Naive thymus-derived CD8-positive, alpha-beta T cell (primary cell): ENCODE measurements at places on chromosomes 13 and 19.

DNA sequence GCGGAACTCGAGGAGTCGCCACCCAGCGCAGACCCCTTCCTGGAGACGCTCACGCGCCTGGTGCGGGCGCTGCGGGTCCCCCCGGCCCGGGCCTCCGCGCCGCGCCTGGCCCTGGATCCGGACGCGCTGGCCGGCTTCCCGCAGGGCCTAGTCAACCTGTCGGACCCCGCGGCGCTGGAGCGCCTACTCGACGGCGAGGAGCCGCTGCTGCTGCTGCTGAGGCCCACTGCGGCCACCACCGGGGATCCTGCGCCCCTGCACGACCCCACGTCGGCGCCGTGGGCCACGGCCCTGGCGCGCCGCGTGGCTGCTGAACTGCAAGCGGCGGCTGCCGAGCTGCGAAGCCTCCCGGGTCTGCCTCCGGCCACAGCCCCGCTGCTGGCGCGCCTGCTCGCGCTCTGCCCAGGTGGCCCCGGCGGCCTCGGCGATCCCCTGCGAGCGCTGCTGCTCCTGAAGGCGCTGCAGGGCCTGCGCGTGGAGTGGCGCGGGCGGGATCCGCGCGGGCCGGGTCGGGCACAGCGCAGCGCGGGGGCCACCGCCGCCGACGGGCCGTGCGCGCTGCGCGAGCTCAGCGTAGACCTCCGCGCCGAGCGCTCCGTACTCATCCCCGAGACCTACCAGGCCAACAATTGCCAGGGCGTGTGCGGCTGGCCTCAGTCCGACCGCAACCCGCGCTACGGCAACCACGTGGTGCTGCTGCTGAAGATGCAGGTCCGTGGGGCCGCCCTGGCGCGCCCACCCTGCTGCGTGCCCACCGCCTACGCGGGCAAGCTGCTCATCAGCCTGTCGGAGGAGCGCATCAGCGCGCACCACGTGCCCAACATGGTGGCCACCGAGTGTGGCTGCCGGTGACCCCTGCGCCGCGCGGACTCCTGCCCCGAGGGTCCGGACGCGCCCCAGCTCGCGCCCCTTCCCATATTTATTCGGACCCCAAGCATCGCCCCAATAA, 2.3 kb downstream of the AMH start:
- no peak for DNase-seq

DNA sequence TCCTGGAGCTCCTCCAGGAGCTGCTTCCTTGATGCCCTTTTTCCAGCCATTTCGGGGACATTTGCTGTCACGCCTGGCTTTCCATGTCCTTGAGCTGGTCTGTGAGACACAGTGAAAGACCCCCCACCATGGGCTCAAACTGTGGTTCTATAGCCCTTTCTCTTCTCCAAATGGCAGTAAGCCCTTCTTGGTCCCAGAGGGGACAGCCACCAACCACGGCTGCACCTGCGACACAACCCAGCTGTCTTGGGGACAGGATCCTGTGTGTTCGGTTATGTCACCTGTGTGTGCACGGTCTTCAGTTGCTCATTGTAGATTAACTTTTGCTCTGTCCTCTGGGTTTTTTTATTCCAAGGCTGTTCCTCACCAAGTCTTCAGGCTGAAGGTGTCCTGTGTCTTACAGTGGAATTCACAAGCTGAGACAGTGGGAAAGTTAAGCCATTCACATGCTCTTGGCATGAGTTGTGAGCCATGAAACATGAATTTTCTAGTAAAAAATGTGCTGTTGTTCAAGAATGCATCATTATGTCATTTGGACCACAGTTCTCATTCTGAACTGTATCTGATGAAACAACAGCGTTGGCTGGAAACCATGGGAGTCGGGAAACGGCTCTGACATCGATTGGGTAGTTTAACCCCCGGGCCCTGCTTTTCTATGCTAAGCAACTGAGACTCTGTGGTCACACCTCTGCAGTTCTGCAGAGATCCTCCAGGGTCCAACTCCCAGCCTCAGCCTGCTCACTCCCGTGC, 129.5 kb upstream of the MCF2L start:
- no peak for DNase-seq

- peak; percentile 67 for DNase-seq
These were observed 29.4 kb downstream of the SPC24 start for GRCh38 chr19:11125994-11126685.

- no peak for DNase-seq
These were observed 1697.9 kb downstream of the PCDH9 start for GRCh38 chr13:65532231-65532630.

DNA sequence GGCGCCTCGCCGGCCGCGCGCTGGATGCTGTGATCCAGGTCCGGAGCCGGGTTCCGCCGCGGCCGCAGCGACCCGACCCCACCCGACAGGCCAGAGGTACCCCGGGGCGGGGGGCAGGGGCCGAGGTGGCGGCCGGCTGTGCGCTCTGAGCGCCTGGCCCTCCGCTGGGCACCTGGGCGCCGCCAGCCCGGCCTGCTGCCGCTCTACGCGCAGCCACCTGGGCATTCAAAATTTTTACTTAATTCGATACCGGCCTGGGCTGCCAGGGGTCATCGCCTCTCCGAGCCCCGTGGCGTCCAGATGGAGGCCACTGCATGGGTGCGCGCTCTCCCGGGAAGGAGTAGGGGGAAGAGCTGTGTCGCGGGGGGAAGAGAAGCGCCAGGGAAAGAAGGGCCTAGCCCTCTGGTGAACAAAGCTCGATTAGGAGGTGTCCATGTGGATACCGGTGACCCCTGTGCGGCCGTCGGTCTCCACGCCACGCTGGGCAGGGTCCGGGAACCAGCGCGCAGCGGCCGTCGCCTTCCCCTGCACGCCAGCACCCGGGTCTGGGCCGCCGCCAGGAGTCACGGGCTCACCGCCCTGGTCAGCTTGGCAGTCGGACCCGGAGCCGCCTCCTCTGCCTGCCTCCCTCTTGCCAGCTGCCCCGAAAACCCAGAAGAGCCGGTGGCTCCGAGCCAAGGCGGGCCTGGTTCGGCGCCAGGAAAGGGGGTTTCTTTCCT, 666 bp downstream of the BIVM start:
- DNase-seq: no peak

DNA sequence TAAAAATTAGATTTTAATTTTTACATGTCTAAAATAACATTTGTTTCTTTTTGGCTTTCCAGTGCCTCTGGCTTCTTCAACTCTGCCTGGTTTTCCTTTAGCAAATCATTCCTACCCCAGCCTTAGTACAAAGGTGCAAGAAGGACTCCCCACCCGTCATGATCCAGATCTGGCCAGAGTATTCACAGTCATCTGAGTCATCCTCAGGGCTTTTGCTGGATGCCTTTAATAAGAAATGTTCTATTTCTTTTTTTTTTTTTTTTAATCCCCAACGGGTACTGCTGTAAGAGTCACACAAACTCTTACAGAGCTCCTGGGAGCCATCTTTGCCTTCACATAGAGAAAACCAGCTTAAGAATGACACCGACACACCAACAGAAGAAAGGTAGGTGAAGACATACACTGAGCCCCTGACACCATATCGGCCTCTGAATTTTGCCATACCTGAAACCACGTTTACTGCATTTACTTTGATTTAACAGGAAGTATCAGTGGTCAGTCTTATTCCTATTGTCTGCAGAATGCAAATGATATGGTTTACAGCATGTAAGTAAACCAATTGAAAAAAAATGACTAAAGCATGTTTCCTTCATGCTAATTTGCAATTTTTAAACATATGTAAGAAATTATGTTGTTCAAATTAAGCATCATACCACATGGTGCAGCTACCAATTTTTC, 184.4 kb downstream of the NALCN start:
- no peak for DNase-seq

DNA sequence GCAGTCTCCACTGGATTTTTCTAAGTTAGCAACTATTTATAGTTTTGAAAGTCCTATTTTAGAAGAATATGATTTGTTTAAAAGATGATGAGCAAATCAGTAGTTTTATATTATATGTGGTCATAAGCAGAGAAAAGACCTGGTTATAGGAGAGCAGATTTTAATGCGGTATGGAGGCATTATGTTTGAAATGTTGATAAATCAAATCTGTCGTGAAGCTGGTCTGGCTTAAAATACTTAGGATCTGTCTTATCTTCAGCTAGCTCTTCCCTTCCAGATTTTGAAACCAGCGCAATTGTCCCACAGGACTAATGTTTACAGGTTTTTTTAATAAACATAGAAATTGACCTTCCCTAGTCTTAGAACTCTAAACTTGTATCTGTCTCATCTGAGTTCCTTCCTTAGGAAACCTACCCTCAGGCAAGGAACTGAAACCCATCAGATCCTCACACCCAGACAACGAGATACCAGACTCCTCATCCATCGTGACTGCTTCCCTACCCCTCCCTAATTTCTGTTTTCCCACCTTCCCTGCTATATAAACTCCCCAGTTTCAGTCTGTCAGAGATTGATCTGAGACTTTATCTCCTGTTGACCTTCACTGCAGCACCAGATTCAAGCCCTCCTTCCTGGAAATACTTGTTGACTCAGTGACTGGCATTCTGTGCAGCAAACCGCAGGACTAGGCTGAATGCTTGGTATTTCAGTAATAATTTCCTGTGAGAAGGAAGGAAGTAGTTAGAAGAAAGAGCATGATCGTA, 37.8 kb upstream of the CXCL17 start:
- DNase-seq: no peak

GRCh38 chr19:41821003-41821735, 23.3 kb downstream of the LYPD4 start:
- DNase-seq: peak; percentile 49

- DNase-seq: peak; percentile 53
These were observed 53.9 kb upstream of the CEACAM21 start for GRCh38 chr19:41521931-41522555.

- DNase-seq: no peak
These were observed 326.1 kb upstream of the TSHZ3 start for GRCh38 chr19:31675193-31675913.

DNA sequence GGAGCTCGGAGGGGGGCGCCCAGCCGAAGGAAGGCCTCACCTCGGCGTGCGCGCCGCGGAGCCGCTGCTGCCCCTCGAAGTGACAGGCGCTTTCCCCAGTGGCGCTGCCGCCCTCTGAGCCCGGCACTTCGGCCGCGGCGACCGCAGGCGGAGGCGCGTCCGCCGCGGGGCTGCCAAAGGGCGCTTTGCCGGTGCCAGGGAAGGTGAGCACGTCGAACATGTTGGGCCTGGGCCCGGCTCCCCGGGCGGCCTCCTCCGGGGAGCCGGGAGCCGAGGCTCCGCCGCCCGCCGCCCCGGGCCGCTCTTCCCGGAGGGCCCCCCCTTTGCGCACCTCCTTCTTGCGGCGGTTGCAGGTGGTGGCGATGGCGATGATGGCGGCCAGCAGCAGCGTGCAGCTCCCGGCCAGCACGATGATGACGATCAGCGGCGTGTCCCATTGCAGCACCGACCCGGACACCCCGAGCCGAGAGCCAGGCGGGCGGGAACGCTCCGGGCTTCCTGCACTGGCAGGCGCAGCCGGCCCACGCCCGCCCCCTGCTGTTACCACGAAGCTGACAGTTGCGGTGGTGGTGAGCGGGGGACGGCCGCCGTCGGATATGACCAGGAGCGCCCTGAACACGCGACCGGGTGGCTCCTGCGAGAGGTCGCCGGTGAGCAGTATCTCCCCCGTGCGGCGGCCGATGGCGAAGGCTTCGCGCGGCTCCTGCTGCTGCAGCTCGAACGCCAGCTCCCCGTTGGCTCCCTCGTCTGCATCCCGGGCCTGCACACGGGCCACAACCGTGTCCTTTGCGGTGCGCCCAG, 2.5 kb downstream of the PCDH8 start:
- DNase-seq: no peak

GRCh38 chr19:20664901-20665781, 3.8 kb upstream of the ZNF626 start:
- no peak for DNase-seq

- DNase-seq: no peak
These were observed 1.6 kb downstream of the RPL13A start for GRCh38 chr19:49488863-49489537.

GRCh38 chr19:45216667-45217066, 28.5 kb downstream of the EXOC3L2 start:
- no peak for DNase-seq

DNA sequence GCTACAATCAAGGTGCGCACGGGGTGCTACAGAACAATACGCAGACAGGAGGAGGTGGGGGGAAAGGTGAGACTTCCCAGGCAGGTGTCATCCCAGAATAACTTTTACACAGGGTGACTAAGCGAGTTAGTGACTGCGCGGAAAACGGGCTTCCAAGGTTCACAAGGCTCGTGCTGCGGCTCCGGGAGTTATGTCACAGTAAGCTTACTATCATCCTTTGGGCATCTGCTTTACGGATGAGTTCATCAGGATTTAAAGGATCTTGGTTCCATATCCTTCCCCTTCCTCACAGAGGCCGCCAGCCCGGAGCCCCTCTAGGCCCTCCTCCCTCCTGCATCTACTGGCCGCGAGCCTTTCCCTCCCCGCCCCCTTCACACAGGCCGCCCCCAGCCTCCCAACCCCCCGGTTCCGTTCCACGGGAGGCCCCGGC, 474 bp upstream of the IFT88 start:
- no peak for DNase-seq
